Mucosa of gallbladder (tissue), 1 donor: ENCODE measurements at places on chromosomes 3 and 15. TPM values are rescaled to one million over a fixed set of nuclear protein-coding genes. Genes with fewer than 3 reads are reported as not detected.

DNA sequence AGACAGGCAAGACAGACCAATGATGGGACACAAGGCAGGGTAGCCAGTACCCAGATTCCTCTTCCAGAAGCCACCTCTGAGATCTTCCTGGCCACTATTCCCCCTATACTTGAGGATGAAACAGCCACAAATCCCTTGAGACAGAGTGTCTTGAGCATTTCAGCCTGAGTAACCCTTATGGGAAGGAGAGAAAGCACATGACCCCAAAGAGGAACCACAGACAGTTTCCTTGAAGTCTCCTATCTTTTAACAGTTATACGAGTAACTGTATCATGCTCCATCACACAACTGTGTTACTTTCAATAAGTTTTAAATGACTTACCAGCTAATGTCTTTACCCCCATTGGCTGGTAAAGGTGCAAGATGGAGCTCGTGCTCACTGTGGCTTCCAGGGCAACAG lies 9.3 kb downstream of the VIPR1 start:
- DNase-seq = no peak

The PSTPIP1 gene
- total RNA-seq = 16.3 TPM

GRCh38 chr3:141729240-141729639 lies 8.9 kb upstream of the RNF7 start:
- no peak for DNase-seq

GRCh38 chr3:169475978-169476698 lies 187.4 kb downstream of the MECOM start:
- DNase-seq = no peak

DNA sequence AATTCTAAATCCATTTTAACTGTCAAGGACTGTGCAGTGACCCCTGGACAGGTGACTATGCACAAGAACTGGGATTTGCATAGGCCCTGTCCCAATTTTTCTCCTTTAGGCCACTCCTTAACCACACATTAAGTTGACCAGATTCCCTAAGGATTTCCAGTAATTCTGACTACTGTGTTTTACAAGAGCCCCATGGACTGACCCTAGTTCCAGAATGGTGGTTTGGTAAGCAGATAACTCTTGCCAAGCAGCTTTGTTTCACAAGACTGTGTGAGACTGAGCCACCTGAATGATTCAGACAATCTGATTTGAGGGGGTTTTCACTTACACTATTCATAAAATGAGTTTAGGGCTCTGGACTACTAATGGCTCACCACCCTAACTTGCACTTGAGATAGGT lies 535.8 kb downstream of the ZBBX start:
- DNase-seq = no peak

GRCh38 chr15:25683415-25683814 lies 179.7 kb downstream of the ATP10A start:
- DNase-seq = no peak
